KG1 (cell line): ENCODE measurements at places on chromosomes 3 and 15.

DNA sequence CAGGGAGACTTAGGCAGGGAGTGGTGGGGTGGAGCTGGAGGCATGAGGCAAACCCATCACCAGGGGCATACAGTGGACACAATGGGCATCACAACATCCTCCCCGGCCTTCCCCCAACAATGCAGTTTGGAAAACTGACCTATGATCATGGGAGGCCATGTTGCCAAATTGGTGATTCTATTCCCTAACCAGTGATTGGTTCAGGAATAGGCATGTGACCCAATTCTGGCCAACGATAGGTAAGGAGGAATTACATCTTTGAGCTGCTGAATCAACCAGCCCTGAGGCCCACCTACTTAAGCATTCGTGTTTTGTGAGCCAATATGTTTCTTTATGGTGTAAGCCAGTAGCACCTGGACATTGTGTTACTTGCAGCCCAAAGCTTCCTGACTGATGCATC, 40.0 kb downstream of the LINGO1 start:
- DNase-seq, result no peak

GRCh38 chr3:169999433-169999832, 32.8 kb downstream of the SEC62 start:
- DNase-seq, result no peak

- no peak for DNase-seq
These were observed 604.1 kb upstream of the MDFIC2 start for GRCh38 chr3:70916375-70917055.

DNA sequence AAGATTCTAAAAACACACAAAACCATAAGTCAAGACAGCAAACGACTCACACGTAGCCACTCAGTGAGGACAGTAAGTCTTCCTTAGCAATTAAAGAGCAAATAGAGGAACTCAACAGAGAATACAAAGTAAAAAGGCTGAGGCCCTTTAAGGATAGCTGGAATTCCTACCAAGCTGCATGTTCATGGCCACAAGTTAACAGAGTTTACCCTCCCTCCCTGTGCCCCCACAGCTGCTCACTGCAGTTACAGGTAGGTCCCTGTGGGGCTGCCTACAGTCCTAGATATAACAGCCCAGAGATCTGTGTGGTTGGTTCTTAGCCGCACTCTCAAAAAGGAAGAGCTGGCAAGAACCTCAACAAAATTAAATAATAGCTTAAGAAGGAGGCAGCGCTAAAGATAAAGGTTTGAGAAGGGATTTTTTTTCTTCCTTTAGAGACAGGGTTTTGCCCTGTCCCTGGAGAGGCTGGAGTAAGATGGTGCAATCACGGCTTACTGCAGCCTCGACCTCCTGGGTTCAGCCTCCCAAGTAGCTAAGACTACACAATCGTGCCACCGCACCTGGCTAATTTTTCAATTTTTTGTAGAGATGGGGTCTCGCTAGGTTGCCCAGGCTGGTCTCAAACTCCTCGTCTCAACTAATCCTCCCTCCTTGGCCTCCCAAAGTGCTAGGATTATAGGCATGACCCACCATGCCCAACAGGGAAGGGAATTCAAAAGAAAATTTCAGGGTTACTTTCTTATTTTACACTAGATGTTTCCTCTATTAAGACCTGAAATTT, 19.3 kb downstream of the SFMBT1 start:
- no peak for DNase-seq

DNA sequence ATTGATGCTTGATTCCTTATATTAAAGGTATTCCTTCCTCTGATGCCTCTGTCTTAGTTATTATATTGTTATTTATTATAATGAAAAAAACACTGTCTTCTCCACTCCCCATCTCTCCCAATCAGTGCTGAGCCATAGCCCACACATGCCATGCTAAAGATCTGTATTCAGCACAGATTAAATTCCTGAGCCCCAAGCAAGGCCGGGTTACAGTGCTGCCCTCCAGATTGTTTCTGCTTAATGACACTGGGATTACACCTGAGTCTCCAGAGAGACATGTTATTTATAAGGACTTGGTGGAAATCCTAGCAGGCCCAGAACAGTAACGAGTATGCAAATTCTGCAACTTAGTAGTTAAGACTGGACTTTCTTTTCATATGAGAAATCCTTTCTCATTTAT, 305.9 kb upstream of the UMPS start:
- no peak for DNase-seq

GRCh38 chr3:67329358-67329757, 325.1 kb downstream of the SUCLG2 start:
- no peak for DNase-seq

GRCh38 chr3:124467980-124468902, 262.0 kb upstream of the UMPS start:
- DNase-seq, result no peak

GRCh38 chr3:174193604-174194003, 665.5 kb upstream of the NAALADL2 start:
- no peak for DNase-seq

- DNase-seq, result no peak
These were observed 263.1 kb downstream of the ADAMTS17 start for GRCh38 chr15:100078511-100079220.
